ENCODE measurements at places on chromosomes 12 and 14.
A peak's percentile ranks its signal among the peaks of the same experiment; 100 is the strongest.

DNA sequence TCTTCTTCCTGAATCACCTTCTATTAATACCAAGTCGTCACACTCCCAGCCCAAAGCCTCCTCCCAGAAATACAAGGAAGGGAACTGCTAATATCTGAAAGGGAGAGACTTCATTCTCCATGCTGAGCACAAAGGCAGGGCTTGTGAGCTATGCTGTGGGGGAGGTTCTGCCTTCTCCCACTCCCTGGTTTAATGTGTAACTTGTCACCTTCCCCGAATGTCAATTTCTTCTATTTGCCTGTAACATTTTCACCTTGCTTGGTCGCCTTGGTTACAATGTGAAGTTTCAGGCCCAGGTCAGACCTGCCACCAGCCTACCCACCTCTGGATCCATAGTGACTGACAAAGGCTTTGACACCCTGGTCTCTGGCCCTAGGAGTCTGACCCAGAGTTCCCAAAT is 82.0 kb upstream of the ESRRB start:
- DNase-seq: no peak

GRCh38 chr12:11147420-11147819 is 13.0 kb upstream of the TAS2R30 start:
- no peak for DNase-seq

- no peak for DNase-seq
These were observed 2.5 kb downstream of the HNF1A start for GRCh38 chr12:120980800-120981368.

DNA sequence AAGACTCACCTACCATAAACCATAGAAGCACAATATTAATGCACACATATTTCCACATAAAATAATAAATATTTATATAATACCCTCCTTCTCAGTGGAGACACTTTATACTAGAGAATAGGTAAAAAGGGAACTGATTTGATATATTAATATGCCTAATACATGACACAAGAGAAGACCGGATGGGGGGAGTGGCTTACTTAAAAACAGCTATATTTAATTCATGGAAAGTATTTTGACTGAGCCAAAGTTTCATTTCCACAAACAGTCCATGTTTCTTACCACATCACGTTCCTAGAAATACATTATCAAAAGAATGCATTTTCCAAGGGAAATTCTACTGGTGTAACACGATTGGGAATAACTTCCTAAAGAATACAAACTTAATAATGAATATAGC is 63.4 kb downstream of the ITPR2 start:
- DNase-seq: no peak

DNA sequence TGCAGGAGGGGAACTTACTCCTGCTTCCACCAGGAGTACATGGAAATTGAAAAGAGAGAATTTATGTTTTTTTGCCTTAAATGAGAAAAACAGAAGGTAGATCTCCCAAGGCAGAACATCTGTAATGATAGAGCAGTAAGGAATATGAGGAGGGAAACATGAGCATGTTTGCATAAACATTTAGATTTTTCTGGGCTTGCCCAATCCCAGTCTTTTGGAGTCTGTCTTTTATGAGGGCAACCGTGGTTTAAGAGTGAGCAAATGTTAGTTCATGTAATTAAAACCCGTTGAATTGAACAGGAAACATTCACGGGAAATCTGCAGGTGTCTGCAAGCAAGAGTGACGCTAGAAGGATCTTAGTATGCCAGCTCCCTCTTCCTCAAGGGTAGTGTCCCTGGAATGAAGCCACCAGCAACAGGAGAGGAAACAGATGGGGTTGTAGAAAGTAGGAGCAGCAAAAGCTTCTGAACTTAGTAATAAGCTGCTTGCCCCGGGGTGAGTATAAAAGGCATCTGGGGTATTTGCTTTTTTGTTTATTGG is 79.3 kb downstream of the ARF6 start:
- DNase-seq: peak; percentile 64

DNA sequence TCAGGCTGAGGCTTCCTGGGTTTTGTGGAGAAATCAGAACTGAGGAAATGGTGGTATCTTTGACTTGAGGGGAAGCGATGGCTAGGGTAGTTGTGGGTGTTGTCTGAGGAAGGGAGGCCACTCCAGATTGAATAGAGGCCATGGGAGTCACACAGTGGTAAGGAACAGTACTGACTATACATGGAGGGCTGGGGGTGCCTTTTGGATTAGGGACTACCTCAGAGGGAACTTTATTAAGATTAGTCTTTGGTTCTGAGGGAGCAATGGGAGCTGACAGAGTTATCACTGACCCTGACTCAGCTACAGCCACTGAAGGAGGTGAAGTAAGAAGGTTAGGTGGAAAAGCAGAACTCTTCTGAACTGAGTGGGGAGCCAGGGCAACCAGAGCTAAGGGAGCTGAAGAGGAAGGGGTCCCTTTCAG is 4.4 kb downstream of the NACA start:
- no peak for DNase-seq

DNA sequence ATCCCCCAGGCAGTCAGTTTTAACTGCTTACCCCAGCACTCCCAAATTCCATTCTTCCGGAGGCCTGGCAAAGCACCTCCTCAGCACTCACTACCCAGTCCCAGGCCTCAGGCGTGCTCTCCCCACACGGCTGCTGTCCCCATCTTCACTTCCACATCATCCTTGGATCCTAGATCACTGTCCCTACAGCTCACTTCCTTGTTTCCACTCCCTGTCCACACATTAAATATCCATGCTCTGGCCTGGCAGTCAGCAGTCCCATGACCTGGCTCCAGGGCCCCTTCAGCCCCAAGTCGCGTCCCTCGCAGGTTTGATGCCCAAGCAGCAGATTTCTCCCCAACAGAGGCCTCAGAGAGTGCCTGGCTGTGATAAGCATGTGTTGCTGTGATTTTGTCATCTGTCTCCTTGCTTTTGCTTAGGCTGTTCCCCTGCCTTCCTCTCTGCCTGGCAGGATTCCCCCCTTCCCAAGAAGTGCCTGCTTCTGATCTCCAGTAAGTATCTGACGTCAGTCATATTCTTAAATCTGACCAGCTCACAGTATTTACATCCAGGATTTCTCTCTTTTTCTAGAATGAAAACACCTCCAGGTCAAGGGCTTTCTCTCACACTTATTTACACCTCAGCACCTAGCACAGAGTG is 241.7 kb downstream of the ZFP36L1 start:
- no peak for DNase-seq

DNA sequence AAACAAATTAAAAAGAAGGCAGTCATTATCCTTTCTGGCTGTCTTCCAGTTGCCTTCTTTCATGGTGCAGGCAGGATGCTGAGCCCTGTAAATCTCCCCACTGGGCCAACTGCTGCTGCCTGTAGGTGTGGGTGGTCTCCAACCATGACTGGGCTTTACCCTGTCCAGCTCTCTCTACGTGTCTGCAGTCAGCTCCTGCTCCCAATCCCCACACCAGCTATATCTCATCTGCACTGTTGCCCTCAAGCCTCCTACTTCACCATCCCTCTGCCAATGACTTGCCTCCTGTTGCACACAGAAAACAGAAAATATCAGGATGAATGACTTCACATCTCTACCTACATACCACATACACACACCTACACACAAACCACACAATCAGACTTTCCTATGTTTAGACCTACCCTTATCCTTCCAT is 39.7 kb upstream of the PSMA6 start:
- DNase-seq: no peak

DNA sequence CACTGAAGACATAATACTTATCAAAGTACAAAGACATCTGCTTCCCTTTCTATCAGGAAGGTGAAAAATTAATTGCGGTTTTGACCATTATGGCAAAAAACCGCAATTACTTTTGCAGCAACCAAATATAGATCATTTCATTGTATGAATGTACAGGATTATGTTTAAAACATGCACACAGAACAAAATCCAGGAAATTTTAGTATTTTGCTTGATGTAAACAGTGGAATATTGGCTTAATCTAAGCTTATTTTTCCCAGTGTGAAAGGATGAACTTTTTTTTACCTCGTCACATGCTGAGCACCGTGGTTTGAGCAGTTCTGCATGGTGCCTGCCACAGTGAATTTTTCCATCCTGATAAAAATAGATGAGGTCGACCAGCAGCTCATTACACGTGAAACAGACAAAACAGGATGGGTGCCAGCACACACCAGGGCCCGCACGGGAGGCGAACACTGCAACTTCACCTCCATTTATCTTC is 121.2 kb downstream of the PRICKLE1 start:
- peak; percentile 60 for DNase-seq

GRCh38 chr12:81123611-81124010 is 45.7 kb downstream of the ACSS3 start:
- DNase-seq: no peak

DNA sequence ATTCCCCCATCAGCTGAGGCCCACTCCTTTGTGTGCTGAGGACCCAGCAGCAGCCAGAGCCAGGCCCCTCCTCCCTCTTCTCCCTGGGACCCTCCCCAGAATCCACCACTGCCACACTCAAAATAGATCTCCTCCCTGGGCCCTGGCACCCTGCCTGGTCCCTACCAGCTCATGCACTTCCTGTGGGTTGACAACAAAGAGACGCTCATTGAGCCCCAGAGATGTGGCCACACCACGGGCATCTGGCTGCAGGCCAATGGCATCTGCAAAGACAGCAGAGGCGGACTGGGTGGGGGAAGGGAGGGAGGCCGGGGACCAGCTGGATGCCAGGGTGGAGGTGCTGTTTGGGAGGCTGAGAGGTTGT is 16.0 kb upstream of the ENDOU start:
- peak; percentile 95 for DNase-seq

- no peak for DNase-seq
These were observed 124.6 kb downstream of the KICS2 start for GRCh38 chr12:64097366-64098105.

DNA sequence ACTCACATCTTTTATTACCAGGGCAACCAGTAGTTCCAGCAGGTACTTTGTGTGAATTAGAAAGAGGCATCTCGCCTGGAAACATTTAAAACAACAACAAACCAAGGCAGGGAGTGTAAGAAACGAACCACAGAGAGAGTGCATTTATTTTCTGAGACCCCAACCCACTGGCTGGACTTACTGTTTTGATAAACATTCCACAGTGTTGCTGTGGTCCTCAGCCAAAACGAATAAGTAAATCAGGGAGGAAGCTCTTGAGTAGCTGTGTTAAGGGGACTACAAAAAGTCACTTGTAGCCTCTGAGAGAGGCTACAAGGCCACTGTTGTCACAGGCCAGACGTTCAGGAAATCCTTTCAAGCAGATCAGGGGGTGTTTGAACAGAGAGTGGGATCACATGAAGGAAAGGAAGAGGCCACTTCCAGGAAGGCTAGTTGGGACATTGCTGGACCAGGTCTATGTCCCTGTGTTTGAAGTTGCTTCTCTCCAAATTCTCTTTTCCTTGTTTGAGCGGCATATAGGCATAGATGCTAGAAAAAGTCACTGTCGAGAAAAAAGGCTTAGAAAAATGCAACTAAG is 33.8 kb downstream of the DMAC2L start:
- no peak for DNase-seq

DNA sequence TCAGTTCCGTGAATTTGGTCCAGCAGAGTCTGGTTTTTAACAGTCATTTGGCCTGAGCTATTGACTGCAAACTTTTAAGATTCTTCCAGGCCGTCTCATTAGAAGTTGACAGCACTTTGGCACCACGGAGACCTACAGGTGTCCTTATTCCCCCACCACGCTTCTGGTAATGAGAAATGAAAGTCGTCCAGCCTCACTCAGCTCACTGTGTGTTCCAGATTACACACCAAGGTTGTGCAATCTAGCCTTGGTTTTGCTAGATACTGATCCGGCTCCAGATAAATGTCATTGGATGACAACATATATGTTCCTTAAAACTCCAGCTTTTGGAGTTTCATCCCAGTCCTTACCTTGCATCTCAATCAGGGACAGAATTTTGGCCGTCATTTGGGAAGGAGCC is 210.4 kb downstream of the CHST11 start:
- DNase-seq: no peak

- DNase-seq: peak; percentile 17
These were observed 404.7 kb downstream of the DAD1 start for GRCh38 chr14:22184157-22184829.

GRCh38 chr12:46675736-46676135 is 150.1 kb downstream of the SLC38A4 start:
- DNase-seq: peak; percentile 48

DNA sequence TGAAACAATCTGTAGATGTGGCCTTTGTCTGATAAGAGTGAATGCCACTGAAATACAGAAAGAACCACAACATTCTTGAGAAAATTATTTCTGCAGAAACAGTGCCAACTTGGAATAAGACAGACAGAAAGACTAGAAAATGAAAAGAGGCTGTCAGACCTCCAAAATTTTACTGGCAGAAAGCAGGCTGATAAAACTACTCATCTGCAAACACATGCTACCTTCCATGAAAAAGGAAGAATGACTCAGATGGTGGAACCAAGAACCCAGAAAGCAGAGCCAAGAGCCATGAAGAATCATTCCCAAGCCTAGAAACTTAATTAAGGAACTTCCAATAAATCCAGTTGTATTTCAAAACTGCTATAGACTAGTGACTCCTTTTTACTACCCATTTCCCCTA is 31.9 kb upstream of the OSBPL8 start:
- DNase-seq: no peak

GRCh38 chr14:71733210-71733883 is 198.9 kb upstream of the RGS6 start:
- DNase-seq: no peak

- no peak for DNase-seq
These were observed 122.5 kb downstream of the DAD1 start for GRCh38 chr14:22466491-22466890.

- no peak for DNase-seq
These were observed 31.5 kb downstream of the DUSP16 start for GRCh38 chr12:12531194-12531593.

- DNase-seq: no peak
These were observed 40.0 kb downstream of the SCN8A start for GRCh38 chr12:51630986-51631385.

DNA sequence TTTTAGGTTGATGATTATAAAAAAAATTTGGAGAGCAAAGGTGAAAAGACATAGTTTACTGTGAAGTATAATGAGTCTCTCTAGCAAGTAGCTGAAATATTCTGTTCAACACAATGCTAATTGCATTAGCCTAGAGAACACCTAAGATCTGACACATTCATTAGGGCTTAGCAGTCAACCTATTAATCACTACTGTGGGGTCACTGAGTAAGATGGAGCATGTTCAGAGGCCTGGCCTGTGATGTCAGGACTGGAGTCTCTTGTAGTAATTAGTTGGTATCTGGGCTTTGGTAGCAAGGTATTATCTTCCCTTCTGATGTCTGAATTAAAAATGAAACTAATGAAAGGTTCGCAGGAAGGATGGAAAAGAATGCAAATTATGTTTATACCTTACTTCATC is 112.7 kb downstream of the SLC16A7 start:
- no peak for DNase-seq

GRCh38 chr12:25833657-25834056 is 124.8 kb upstream of the RASSF8 start:
- no peak for DNase-seq

DNA sequence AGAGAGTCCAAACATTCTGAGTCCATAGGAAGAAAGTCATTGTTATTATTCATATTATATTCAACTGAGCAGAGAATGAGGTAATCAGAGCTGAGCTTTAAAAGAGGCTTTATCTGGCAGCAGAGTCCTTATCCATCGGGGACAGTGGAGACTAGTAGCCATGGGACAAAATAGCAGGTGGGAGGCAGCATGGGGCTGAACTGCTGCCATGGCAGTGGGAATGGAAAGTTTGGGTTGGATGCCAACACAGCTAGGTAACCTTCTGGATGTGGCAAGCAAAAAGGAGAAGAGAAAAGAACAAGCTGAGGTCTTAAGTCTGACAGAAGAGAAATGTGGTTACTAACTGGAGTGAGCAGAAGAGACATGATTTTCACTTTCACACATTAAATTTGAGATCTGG is 71.0 kb upstream of the CDKN3 start:
- no peak for DNase-seq
